ENCODE measurements at places on chromosomes 1 and 21. TPM values are rescaled to one million over a fixed set of nuclear protein-coding genes. Genes with fewer than 3 reads are reported as not detected.
A peak's percentile ranks its signal among the peaks of the same experiment; 100 is the strongest.

- peak; percentile 34 for DNase-seq
These were observed 152.2 kb downstream of the SIPA1L2 start for GRCh38 chr1:232477728-232478127.

CACHD1 gene
- total RNA-seq, result 61.0 TPM

DNA sequence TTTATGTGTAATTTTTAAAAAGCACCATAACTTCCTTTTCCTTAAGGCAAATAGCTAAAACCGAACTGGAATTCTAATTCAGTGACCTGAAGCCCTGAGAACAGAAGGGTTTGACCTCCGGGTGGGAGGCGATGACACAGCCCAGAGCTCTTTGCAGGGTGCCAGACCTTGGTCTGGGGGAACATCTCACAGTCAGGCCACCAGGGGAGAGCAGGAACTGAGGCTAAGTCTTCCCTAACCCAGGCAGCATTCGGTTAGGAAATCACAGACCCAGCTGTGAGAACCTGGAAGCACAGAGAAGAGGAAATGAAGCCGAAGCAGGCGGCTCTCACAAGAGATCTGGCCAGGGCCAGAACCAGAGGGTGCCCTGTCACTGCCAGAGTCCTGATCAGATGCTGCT is 444.8 kb downstream of the TTLL7 start:
- DNase-seq, result peak; percentile 14

GRCh38 chr1:24714859-24715520 is 30.3 kb upstream of the CLIC4 start:
- DNase-seq, result no peak

DNA sequence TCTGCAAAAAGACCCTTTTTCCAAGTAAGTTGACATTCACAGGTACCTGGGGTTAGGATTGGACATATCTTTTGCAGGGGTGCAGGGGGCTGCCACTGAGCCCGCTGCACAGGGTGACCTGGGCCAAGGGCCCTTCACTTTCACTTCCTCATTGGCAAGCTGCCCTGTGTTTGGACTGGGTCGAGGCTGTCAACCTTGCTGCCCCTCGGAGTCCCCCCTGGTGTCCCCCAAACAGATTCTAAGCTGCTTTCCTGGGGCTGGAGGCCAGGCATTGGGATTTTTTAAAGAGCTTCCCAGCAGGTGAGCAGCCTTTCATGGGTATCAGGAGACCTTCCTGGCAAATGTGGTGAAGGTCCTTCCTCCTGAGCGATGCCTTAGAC is 7.9 kb upstream of the UMODL1 start:
- DNase-seq, result no peak
